NCI-H146 (cell line): ENCODE measurements at places on chromosomes 6 and 20.

DNA sequence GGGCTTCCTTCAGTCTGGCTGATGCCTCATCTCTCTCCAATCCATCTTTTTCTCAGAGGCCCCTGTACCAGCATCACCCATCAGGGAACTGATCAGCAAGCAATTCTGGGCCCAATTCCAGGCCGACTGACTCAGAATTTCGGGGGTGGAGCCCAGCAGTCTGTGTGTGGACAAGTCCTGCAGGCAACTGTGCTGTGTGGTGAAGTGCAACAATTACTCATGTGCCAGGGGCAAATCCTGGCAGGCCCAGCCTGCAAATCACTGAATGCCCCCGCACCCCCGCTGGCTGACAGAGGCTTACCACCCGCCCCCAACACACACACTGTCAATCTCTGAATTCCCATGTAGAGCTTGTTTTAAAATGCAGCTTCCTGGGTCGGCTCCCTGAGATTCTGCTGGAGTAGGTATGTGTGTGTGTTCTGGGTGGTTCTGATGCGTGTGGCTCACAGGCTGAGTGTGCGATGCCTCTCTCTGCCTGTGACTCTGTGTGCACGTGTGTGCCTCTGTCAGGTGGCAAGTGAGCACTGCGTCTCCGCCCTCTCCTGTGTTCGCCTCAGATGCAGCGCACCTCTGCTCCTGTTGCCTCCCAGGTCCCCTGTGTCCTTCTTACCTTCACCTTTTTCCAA is 45.4 kb downstream of the SSR1 start:
- DNase-seq, result no peak

DNA sequence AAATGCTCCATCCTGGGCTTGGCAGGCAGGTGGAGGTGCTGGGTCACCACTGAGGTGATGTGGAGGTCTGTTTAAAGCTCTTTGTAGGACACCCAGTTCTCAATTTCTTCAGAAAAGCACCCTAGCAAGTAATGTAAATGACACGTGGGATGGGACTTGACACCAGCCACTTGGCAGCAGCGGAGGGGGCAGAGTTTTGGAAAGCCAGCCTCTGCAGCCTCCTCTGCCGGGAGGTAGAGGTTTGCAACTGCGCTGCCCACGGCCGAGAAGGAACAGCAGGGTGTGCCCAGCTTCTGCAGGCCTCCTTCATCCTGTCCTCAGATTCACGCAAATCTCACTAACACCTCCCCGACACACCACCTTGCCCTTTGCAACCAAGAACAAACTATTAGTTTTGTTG is 77.3 kb downstream of the RAMACL start:
- DNase-seq, result no peak

- no peak for DNase-seq
Measured at GRCh38 chr6:118892355-118892991, 1.5 kb upstream of the ASF1A start.

DNA sequence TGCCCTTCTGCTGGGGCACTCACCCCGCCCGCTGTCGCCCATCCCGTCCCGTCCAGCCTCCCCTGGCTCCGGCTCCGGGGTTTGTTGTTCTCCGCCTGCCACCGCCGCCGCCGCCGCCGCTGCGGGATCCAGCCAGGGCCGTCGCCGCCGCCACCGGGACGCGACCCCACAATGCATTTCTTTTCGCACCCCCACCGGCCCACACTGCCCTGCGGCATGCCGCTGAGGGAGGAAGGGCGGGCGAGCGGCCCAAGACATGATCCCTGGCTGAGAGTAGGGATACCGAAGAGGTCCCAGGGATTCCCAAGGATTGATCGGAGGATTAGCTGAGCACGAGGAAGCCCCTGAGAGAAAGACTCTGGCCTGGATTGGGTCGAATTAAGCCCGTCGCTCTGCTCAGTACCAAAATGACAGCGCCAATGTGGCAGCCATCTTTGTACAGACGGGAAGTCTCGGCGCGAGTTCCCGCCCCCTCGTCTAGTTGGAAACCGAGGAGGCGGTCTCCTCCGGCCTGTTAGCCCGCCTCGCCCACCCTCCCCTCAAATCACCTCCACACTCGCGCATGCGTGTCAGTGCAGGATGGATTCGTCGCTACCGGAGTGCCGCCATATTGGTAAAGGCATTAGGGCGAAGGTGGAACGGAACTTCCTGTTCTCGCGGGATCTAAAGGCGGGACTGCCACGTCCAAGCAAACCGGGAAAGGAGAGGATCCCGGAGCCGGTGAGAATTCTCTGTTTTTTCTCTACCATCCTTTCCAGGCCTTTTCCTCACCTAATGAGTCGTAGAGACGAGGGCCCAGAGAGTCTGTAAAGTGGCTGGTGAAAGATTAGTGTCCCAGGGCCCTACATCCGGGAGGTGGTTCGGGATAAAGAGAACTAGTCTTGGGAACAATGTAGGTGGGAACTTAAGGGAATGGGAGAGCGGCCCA is at the start of the genes RXRB and SLC39A7:
TSS of gene RXRB (minus strand) at position 447 of the 928 bp plus-strand sequence. CDS start at position 258, 189 bp downstream.
TSS of gene SLC39A7 (plus strand) at position 649 of the 928 bp plus-strand sequence. CDS start 379 bp downstream, outside the sequence.
- peak; percentile 99 for DNase-seq

DNA sequence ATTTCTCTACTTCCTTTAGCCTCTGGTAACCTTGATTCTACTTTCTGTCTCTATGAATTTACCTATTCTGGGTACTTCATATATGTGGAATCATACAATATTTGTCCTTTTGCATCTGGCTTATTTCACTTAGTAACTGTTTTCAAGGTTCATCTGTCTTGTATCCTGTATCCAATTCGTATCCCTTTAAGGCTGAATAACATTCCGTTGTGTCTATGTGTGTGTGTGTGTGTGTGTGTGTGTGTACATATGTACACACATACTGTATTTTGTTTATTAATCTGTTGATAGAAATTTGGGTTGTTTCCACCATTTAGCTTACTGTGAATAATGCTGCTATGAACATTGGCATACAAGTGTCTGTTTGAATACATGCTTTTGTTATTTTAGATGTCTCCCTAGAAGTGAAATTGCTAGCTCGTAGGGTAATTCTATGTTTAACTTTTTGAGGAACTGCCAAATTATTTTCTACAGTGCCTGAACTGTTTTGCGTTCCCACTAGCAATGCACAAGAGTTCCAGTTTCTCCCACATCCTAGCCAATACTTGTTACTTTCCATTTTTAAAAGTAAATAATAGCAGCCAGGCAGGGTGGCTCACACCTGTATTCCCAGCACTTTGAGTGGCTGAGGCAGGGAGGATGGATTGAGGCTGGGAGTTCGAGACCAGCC is 17.7 kb downstream of the SENP6 start:
- DNase-seq, result no peak

GRCh38 chr6:156794546-156795354 is 17.6 kb downstream of the ARID1B start:
- no peak for DNase-seq

- DNase-seq, result no peak
Measured at GRCh38 chr6:117506907-117507306, 24.4 kb downstream of the DCBLD1 start.

DNA sequence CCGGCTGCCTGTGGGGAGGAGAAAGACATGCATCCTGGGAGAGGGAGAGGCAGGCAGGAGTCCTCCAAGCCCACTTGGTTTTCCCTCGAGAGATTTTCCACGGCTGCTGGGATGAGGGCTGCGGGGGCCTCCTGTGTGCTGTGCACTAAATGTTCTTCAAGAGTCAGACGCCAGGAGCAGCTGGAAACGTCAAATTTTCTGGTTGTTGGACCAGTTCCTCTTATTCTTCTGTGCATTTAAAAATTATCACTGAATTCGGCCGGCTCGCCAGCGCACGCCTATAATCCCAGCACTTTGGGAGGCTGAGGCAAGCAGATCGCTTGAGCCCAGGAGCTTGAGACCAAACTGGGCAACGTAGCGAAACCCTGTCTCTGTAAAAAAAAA is 32.8 kb upstream of the NTSR1 start:
- DNase-seq, result no peak

- DNase-seq, result no peak
Measured at GRCh38 chr6:19181211-19181610, 656.0 kb upstream of the ID4 start.

GRCh38 chr6:96153775-96154174 is 138.0 kb downstream of the FUT9 start:
- no peak for DNase-seq

- no peak for DNase-seq
Measured at GRCh38 chr20:37702403-37703034, 8.7 kb downstream of the CTNNBL1 start.
